Iris pigment epithelial cell (primary cell): ENCODE measurements at places on chromosomes 4 and X.

DNA sequence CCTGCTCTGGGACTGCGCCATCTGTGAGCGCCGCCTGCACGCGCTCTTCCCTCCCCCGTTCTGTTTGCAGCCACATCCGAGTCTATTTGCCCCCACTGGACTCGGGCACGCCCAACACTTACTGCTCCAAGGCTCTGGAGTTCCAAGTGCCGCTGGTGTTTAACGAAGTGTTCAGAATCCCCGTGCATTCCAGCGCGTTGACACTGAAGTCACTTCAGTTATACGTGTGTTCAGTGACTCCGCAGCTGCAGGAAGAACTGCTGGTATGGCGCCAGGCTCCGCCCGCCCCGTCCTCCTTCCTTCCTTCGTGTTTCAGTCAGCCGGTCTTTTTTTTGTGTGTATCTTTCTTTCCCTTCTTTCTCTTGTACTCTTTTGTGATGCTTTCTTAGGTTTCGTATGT lies 30.7 kb upstream of the CLCN4 start:
- no peak for DNase-seq

- DNase-seq, result no peak
These were observed 44.7 kb downstream of the OSTC start for GRCh38 chr4:108695062-108695461.

- no peak for DNase-seq
These were observed 45.5 kb upstream of the NKX1-1 start for GRCh38 chr4:1451752-1452122.

DNA sequence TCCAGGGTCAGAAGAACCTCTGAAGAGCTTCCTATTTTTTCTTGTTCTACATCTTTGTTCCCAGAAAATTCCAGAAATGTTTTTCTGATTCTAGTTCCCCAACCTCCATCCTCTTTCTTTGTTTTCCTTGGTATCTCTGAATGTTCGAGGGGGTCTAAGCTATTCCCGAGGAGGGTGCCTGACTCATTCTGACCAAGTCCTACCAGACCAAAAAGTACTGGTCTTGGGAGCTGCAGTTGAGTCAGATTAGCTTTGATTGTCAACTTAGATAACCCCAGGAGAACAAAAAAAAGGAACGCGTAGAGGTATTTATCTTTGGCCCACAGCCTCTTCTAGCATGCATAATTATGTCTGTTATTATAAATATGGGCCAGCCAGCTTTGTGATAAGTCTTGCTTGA lies 12.1 kb upstream of the TENM3 start:
- no peak for DNase-seq

DNA sequence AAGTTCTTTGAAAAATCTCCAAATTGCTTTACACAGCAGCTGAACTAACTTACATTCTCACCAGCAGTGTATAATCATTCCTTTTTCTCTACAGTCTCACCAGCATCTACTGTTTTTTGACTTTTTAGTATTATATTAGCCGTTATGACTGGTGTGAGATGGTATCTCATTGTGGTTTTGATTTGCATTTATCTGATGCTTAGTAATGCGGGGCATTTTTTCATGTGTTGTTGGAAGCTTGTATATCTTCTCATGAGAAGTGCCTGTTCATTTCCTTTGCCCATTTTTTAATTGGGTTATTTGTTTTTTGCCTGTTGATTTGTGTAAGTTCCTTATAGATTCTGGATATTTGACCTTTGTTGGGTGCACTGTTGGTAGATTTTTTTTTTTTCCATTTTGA lies 931.7 kb downstream of the CENPC start:
- no peak for DNase-seq

- no peak for DNase-seq
These were observed 47.9 kb upstream of the POU4F2 start for GRCh38 chr4:146590801-146591200.

DNA sequence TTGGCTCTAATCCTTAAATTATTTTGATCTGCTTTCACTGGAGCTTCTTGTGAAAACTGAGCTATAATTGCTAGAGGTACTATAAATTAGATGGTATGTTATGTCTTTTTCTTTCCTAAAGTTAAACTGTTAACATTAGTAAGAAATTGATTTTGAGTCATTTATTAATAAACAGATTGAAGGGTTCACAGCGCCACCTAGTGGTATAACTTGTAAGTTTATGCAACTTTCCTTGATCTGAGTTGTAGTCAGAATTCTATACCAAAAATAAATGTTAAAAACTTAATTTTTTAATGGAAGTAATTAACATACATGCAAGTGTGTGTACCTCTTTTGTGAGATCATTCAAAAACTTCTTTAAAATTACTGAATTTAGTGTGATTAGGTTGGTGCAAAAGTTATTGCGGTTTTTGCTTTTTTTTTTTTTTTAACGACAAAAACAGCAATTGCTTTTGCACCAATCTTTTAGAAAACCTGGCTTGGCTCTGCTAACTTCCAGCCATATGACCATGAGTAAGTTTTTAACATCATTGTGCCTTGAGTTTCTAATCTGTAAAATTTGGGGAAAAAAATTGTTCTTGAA lies 151.5 kb downstream of the CENPC start:
- DNase-seq, result peak; percentile 35

DNA sequence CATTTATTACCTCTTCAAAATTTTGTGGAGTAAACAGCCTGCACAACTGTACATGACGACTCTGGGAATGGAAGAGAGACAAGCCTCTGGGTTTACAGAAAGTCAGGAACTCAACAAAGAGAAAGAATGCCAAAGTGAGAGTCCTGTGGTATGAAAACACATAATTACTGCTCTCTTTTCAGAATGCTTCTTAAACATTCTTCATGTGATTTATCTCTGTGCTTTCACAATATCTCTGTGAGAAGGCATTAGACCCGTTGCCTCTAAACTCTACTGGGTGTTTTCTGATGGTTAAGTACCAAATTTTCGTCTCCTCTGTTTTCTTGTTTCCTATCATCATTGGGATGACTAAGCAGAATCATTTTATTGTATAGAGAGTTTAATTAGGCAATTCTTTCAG lies 966.6 kb upstream of the SLIT2 start:
- DNase-seq, result peak; percentile 13
